CD4-positive, CD25-positive, alpha-beta regulatory T cell (primary cell): ENCODE measurements at places on chromosomes 2 and 18.

- no peak for DNase-seq
These were observed 3.0 kb downstream of the VWA3B start for GRCh38 chr2:98089941-98090340.

GRCh38 chr2:189933041-189933440, 129.5 kb downstream of the MSTN start:
- no peak for DNase-seq

DNA sequence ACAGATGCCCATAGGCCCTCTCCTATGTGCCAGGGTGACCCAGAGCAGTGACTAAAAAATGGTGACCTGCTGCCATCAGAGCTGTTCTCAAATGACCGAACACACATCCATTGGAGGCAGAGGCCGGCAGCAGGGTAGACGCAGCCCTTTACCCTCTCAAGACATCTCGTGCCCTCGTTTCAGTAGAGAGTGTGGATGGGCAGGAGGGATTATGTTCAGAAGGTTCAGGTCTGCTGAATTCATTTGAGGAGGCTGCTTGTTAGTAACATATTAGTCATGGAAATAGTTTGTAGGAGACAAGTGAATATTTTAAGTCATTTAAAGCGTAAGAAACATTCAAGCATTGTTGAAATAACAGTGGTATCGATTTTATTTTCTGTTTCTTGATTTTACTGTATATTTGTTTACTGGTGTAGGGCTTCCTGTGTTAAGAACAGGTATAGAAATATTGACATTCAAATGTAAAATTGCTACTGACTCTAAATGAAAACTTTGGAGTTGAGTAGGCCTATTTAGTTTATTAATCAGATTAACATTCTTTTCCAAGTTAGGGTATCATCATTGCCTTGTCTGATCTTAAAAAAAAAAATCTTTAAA, 82.6 kb downstream of the ZNF532 start:
- no peak for DNase-seq

DNA sequence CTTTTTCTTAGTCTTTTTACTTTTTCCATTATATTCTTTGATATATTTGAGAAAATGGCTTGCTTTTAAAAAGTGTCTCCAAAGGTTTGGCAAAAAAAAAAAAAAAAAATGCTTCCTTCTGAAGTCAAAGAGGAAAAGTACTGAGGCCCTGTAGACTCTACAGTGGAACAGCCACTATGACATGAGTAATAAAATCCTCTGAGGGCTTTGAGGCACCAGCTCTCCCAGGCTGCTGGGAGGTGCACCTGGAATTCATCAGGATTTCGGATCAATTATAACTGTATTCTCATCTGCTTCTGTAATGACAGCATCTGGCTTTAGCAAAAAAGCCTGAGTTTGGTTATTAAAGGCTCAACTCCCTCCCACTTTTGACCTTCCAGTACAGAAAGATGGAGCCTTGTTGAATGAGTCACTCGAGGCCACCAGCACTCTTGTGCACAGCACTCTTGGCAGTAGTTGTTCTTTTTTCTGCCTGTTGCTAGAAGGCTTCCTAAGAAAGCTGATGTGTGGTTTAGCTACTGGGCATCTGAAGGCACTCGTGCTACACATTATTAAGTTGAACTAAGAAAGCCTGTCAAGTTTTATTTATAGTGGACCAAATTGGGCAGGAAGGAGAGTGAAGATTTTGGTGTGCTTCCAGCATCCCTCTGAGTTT, 131.3 kb downstream of the PRPF40A start:
- DNase-seq = no peak

- no peak for DNase-seq
These were observed 13.8 kb upstream of the SGPP2 start for GRCh38 chr2:222410534-222410933.

DNA sequence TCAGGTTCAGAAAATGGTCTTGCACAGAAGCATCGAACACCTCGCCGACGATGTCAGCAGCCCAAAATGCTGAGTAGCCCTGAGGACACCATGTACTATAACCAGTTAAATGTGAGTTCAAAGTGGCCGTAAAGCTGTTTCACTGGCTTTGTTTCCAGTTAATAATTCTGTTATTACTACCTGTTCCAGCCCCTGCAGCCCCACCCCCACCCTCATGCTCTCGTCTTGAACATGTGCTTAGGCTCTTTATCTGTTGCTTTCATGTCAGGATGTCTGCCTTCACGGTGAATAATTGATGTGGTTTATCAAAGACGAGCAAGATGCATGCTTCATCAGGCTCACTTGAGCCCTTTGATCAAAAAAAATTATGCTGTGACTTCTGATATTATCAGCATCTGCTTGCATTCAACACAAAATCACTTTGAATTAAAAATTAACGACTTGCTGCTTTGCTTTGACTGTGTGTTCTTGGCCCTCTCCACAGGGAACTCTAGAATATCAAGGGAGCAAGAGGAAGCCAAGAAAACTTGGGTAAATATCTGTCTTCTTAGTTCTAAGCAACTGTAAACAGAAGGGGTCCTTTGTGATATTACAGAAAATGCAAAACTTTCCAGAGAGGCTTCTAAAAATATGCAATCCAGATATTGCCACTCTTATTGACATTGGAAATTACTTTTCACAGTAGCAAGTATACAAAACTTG, 63.4 kb upstream of the SP5 start:
- peak; percentile 22 for DNase-seq

DNA sequence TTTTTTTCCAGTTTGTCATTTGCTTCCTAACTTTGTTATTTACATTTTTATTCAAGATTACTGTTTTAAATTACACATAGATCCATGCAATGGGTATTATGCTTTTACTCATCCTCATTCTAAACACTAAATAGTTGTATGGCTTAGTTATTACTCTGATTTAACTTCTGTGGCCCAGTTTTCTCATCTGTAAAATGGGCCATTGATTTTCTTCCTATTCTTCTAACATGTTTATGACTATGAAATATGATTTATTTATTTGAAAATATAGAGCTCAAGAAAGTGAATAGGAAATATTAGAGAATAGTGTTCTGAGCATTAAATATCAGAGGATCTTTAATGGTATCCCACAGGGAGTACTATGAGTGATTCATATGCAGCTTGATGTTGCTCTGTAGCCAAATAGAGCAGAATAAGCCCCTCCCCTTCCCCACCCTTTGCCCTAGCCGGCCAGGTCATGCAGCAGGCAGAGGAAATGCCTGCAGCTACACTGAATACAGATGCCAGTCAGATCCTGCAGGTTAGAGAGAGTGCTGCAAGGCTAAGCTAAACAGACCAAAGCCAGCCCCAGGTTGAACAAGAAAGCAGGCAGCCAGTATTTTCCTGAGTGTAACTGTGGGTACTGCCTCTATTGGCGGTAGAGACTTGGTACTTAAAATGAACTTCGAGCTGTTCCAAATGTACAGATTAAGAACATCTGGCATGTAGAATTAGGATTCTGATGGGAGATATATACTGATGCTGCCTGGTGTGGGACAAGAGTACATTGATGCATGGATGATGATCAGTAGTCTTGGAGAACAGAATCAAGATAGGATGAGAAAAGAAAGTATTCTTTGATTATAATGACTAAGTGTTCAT, 11.7 kb upstream of the ACYP2 start:
- DNase-seq = no peak

DNA sequence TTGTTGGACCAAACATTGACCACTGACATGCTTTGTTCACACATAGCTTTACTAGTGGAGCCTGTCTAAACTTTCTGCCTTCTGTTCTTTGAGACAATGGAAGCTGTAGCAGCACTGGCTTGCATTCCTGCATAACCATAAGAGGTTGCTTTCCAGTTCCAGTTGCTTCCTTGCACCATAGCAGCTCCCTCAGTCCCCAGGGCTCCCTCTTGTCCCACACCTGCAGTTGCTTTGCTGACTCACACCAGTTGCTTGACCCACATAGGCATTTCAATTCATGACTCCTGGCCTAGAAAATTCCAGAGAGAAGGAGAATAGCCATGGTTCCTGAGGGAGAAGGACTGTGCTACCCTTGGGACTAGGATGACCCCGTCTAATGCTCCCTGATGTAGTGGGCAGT, 20.9 kb downstream of the SGPP2 start:
- no peak for DNase-seq

- peak; percentile 94 for DNase-seq
These were observed 8.0 kb downstream of the IRS1 start for GRCh38 chr2:226791487-226792081.

GRCh38 chr2:26016012-26016705, 17.7 kb upstream of the RAB10 start:
- DNase-seq = no peak

- no peak for DNase-seq
These were observed 150.3 kb downstream of the TFCP2L1 start for GRCh38 chr2:121134728-121135127.

- DNase-seq = no peak
These were observed 17.9 kb downstream of the ITGAV start for GRCh38 chr2:186607660-186608324.

GRCh38 chr2:7430869-7431641, 513.8 kb downstream of the RNF144A start:
- no peak for DNase-seq

DNA sequence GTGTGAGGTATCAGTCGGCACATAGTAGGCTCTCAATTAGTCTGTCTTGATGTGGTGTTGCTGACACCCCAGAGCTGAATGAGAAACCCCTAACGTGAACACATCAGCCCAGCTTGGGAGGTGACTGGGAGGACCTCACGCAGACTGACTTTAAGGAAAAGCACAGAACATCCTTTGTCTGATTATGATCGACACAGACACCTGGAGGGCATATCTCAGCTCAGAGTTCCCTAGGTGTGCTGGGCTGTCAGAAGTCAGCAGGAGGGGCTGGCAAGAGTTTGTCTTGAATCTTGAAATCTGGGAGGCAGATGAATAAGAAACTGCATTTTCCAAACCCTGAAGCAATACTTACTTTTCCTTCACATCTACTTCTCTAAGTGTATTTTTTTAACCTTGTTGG, 16.8 kb upstream of the MYCN start:
- DNase-seq = no peak

- no peak for DNase-seq
These were observed 396.2 kb downstream of the ZNF516 start for GRCh38 chr18:76098674-76099411.

GRCh38 chr2:9256570-9257043, 50.0 kb downstream of the ASAP2 start:
- DNase-seq = no peak

DNA sequence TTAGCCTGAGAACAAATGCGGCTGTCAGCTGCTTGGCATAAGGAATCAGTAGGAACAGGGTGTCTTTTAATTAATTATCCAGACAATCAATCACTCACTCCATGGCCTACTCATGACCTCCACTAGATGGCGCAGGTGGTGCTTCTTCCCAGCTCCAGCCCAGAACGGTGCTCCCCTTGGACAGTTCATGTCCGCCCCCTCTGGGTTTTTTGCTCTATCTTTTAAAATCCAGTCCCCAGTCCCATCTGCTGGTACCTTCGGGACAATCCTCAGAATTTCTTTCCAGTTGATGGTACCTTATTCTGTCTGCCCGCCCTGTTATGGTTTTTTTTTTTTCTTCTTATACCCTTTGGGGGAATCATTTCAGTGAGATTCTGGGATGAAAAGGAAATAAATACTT, 99.8 kb downstream of the CACNB4 start:
- peak; percentile 37 for DNase-seq

GRCh38 chr2:148944536-148944935, 69.5 kb downstream of the KIF5C start:
- no peak for DNase-seq

- no peak for DNase-seq
These were observed 98.9 kb upstream of the LGALSL start for GRCh38 chr2:64354857-64355680.

DNA sequence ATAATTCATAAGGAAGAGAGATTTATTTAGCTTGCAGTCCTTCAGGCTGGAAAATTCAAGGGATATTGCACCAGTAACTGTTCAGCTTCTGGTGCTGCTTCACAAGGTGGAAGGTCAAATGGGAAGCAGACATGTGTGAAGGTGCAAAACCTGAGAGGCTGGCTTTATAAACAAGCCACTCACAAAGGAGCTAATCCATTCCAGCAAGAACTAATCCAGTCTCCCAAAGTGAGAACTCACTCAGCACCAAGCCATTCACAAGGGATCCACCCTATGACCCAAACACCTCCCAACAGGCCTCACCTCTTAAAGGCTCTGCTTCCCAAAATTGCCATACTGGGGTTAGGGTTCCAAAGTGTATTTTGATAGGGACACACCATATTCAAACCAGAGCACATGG, 1018.4 kb upstream of the ACVR2A start:
- no peak for DNase-seq

GRCh38 chr2:186913870-186914269, 64.9 kb upstream of the ZSWIM2 start:
- DNase-seq = no peak

GRCh38 chr2:217980036-217980435, 22.8 kb downstream of the TNS1 start:
- no peak for DNase-seq

- DNase-seq = no peak
These were observed 62.6 kb downstream of the PTPN2 start for GRCh38 chr18:12821408-12821807.

GRCh38 chr2:239026711-239027361, 179.0 kb downstream of the TWIST2 start:
- DNase-seq = no peak

GRCh38 chr18:41871229-41872000, 83.6 kb upstream of the PIK3C3 start:
- DNase-seq = no peak

GRCh38 chr18:53780666-53781065, 443.8 kb downstream of the MBD2 start:
- DNase-seq = no peak

- no peak for DNase-seq
These were observed 100.8 kb upstream of the UGP2 start for GRCh38 chr2:63740943-63741342.

DNA sequence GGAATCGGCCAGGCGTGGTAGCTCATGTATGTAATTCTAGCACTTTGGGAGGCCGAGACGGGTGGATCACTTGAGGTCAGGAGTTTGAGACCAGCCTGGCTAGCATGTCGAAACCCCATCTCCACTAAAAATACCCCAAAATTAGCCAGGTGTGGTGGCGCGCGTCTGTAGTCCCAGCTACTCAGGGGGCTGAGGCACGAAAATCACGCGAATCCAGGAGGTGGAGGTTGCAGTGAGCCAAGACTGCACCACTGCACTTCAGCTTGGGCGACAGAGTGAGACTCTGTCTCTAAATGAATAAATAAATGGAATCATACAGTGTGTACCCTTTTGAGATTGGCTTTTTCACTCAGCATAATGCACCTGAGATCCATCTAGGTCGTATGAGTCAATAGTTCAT, 19.4 kb upstream of the TTC39C start:
- no peak for DNase-seq

DNA sequence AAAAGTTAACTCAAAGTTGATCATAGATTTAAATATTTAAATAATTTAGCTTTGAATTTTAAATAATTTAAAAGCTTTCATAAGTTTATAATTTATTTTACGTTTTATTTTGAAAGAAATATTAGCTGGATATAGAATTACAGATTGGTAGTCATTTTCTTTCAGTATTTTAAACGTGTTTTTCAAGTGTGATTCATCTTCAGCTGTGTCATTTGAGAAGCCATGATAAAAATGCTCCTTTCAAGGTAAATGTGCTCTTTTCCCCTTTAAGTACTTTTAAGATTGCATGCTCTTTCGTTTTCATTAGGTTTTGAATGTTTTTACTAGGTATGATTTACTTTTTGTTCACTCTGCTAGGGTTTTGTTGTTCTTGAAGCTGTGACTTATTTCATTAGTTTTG, 116.8 kb upstream of the FIGN start:
- DNase-seq = no peak

- peak; percentile 26 for DNase-seq
These were observed 138.7 kb downstream of the CERS6 start for GRCh38 chr2:168594778-168595177.

- no peak for DNase-seq
These were observed 28.2 kb downstream of the LAMA1 start for GRCh38 chr18:7089369-7089768.

- DNase-seq = no peak
These were observed 141.1 kb downstream of the CELF4 start for GRCh38 chr18:37424507-37424906.
